ENCODE measurements at places on chromosomes 6 and 20. TPM values are rescaled to one million over a fixed set of nuclear protein-coding genes. Genes with fewer than 3 reads are reported as not detected.

EFHC1 gene
- total RNA-seq = 6.2 TPM

SNAP25 gene
- total RNA-seq = 0.67 TPM

FILIP1 gene
- 156 TPM for total RNA-seq

DSP gene
- 314 TPM for total RNA-seq

DPPA5 gene
- total RNA-seq = not detected

GSTA2 gene
- not detected for total RNA-seq

YIPF3 gene
- 63.0 TPM for total RNA-seq

BMP2 gene
- 3.0 TPM for total RNA-seq

EDN1 gene
- 2.7 TPM for total RNA-seq

KCNQ5 gene
- not detected for total RNA-seq

SLC4A11 gene
- 0.82 TPM for total RNA-seq

PHACTR1 gene
- total RNA-seq = 124 TPM

NOTCH4 gene
- total RNA-seq = 22.5 TPM

KIFC1 gene
- total RNA-seq = 0.74 TPM

HLA-DMB gene
- 10.6 TPM for total RNA-seq

ZCCHC3 gene
- 11.0 TPM for total RNA-seq

TRIM15 gene
- total RNA-seq = not detected

GRM4 gene
- total RNA-seq = not detected

Measured in left ventricle myocardium superior (tissue), 1 donor.